ENCODE measurements at places on chromosomes 3 and 15.

DNA sequence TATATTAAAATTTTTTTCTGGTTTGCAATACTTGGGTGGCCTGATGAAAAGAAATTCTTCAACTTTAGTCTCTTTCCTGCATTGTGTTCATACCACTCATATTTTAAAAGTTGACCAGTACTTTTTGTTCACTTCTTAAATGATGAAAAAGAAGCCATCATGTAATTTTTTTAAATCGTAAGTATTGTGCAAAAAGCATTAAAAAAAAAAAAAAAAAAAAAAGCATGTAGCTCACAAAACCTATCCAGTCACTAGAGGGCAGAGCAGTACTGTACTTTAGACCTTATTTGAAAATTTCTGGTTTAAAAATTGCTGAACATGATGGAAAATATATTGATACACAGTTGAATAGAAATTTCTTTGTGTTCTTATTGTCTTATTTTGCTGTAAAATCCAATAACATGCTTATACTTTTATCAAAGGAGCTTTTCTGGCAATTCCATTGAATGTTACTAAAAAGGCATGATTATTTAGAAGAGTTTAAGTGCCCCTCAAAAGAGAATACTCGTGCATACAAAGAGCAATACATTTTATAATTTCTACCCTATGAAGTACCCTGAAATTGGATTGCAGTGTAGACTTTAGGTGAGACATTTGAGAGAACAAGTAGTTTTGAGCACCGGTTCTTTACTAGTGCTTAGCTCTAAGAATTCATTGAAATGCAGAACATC lies 137.7 kb downstream of the BBX start:
- peak; percentile 12 for DNase-seq

- DNase-seq = no peak
Measured at GRCh38 chr3:15009167-15009566, 55.9 kb downstream of the MRPS25 start.

GRCh38 chr15:58924327-58924726 lies 9.2 kb downstream of the SLTM start:
- no peak for DNase-seq

GRCh38 chr3:54134713-54135112 lies 12.4 kb downstream of the CACNA2D3 start:
- no peak for DNase-seq

GRCh38 chr3:30699927-30700326 lies 93.5 kb downstream of the TGFBR2 start:
- DNase-seq = no peak

DNA sequence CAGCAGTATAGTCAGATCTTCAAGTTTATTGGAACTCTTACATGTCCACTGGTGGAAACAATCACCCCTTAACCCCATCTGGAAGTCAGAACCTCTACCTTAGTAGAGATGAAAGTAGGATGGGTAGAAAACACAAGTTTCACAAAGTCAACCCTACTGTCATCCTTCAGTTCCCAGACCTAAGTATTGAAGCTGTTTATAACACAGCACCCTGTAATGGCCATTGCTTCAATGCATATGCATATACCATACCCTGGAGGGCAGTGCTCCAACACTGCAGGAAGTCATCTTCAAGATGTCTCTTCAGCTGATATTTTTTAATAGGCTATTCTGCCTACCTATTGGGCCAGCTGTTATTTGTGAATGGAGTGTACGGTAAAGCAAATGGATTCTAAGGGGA lies 241.3 kb downstream of the UBE2E2 start:
- DNase-seq = no peak

DNA sequence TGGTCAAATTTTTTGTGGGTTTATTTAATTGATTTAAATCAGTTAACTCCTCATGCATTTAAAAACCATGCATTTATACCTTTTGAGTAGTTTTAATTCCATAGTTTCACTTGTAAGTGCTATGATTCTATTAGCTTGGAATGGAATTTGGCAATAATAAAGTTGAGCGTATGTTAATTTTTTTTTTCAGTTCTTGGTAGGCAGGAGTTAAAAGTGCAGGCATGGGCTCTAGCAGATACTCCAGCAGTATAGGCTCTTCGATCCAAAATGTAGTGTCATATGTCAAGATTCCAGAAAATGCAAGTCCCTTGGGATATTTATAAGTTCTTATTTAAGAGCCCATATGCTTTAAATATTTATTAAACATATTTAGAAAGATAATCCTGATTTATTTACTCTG lies 70.3 kb downstream of the LYSMD4 start:
- DNase-seq = no peak

GRCh38 chr3:167870759-167871158 lies 135.2 kb downstream of the SERPINI1 start:
- DNase-seq = no peak

- DNase-seq = no peak
Measured at GRCh38 chr15:68706256-68706655, 114.4 kb downstream of the ANP32A start.

GRCh38 chr3:172868582-172869200 lies 118.2 kb downstream of the ECT2 start:
- no peak for DNase-seq

GRCh38 chr15:28885630-28886430 lies at the start of gene APBA2:
APBA2 (plus strand) TSS chr15:28885974; CDS start chr15:29053885, 167,911 bp downstream.
- peak; percentile 87 for DNase-seq

- DNase-seq = no peak
Measured at GRCh38 chr15:58875343-58875742, 58.1 kb downstream of the SLTM start.

DNA sequence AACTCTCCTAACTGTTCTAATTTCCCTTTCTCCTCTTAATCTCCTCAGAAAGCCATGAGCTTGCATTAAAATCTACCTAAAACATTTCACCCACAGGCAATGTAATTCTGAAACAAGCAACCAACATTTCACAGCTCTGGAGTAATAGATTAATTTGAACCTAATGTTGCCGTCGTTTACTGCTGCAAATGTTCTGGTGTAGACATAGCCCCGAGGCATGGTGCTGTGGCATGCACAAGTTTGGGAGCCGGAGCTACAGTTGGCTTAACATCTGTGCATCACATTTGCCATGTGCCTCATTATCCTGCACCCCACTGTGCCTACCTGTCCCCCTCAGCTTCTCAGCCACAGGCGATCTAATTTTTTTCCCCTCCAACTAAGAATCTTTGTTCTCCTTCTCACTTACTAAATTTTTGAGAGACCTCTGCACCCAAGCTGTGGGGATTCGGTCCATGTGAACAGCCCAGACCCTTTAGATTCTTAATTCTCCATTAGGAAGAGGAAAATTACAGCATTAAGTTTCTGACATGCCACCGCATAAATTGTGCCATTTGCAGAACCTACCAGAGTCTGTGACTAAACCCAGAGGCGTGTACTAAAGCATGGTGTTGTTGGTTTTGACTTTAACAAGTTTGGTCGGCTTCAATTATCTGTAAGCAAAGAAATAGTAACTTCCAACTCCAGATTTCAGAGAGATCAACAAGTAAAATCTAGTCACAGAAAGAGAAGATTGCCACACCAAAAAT lies 419.2 kb downstream of the MECOM start:
- DNase-seq = peak; percentile 16

DNA sequence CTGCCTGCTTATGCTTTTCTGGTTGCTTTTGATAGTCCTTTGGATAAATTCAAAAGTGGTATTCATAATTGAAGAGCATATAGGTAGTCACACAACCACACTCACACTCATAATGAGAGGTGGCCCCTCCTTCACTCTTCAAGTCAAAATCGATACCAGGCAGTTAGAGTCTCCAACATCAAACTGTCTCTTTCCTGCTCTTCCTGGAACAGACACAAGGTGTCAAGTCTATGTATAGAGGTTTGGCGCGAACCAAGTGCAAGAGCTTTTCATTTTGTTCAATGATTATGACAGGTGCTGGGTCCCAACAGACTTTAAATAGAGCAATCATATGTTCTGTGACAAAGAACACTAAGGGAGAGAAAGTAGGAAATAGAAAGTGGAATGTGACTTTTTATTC lies 29.9 kb upstream of the RGMA start:
- DNase-seq = no peak

DNA sequence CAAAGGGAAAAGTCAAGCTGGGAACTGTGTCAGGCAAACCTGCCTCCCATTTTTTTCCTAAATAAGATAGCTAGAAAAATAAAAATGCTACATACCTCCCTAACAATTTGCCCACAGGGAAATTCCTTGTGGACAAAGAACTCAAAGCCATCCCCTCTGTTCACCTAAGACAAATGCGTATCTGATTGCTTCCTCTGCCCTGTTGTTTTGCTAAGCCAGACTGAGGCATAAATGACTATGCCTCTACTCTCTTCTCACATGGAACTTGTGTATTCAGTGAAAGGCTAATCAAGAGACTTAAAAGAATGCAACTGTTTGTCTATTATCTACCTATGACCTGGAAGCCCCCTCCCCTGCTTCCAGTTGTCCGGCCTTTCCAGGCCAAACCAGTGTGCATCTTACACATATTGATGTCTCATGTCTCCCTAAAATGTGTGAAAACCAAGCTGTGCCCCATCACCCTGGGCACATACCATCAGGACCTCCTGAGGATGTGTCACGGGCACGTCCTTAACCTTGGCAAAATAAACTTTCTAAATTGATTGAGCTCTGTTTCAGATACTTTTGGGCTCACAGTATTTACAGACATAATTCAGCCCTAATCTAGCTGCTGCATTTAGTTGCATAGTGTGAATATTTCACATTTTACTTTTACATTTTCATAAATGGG lies 15.8 kb downstream of the CHD2 start:
- no peak for DNase-seq

DNA sequence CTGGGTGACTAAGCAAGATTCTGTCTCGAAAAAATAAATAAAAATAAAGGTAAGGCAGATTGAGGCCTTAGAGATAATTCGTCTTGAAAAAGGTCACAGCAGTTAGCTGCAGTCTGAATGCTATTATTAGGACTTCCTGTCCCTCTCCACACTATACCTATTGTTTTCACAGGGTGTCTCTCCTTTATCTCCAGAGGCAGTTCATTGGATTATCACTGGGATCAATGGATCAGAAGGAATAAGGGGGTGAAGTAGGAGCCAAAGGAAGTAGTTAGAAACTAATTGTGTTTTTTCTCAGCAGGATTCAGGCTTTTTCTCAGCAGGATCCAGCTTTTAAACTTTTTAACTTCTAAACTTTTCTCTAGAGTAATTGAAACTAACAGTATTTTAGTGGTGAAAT lies 326.9 kb downstream of the IL5RA start:
- no peak for DNase-seq

DNA sequence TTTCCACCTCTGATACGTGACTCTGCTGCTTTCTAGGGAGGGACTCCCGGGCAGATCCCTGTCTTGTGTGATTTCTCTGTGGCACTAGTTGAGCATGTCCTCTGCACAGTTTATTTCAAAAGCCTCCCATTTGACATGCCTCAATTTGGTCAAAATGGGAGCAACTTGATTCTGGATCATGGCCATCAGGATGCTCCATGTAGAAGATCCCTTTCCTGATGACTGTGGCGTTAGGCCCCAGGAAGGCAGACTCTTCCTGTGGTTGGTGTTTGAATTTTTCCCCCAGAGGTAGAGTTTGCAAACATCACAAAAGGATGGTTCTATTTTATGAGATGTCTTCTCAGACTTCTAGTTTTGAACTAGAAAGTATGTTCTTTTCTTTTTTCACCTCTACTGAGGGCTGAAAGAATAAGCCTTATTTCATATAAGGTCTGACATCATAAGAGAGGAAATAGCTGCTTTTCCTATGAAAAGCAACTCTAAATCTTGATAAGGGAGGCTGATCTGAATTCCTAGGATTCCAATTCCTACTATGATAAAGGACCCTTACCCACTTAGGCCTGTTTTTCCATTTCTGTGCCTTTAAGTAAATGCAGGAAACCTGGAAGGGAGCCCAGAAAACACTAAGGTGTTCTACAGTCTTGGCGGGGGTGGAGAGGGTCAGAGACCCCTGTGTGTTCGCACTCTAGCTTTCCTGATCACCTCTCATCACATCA lies 243.8 kb upstream of the CHRM5 start:
- DNase-seq = no peak

GRCh38 chr15:73983211-73983727 lies 8.8 kb downstream of the STOML1 start:
- peak; percentile 49 for DNase-seq

DNA sequence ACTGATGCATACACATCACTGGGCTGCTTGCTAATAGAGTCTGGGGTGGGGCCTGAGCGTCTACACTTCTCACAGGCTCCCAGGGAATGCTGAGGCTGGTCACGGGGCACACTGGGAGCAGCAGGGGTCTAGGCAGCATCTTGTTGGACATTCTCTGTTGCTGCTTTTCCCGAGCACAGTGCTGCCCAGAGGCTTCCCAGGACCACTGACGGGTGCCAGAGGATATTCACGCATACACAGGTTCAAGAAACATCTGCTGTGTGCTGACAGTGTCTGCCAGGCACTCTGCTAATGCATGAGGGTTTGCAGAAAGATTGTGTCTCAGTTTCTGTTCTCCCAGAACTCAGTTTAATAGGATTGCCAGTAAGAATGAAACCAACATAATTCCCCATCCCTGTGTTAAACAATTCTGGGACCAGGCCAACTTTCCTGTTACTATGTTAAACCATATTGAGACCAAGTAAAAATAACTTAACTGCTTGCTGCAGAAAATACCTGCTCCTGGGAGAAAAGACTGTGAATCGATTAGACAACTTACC lies 23.9 kb upstream of the BCL2L10 start:
- no peak for DNase-seq

DNA sequence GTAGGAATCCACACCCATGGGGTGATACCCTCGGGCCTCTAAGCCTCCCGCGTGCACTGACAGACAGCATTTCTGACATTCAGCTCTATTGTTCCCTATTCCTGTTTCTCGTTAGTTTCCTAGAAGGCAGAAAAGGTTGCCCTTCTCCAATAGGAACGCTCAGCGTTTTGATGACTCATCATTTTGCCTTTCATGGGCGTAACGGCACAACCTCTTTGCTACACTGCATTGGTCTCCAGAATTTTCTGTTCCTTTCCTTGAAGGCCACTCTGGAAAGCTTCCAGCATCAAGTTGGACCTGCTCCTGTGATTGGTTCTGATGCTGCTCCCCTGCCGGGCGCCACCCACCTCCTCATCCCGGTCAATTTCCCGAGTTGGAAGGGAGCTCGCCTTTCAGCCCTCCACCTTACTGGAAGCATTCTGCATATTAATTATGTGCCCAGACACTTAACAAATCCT lies 13.0 kb upstream of the TNK2 start:
- DNase-seq = no peak

GRCh38 chr15:43526261-43526930 lies 9.0 kb downstream of the MAP1A start:
- no peak for DNase-seq

- no peak for DNase-seq
Measured at GRCh38 chr15:69869291-69869690, 228.4 kb downstream of the TLE3 start.

GRCh38 chr3:57078635-57079473 lies 18.4 kb downstream of the SPATA12 start:
- DNase-seq = peak; percentile 93

GRCh38 chr3:184030536-184030935 lies 1.0 kb upstream of the HTR3D start:
- DNase-seq = no peak
